ENCODE measurements at places on chromosomes 11 and 22. TPM values are rescaled to one million over a fixed set of nuclear protein-coding genes. Genes with fewer than 3 reads are reported as not detected.

- peak; percentile 54 for DNase-seq
These were observed 5.9 kb downstream of the TAB1 start for GRCh38 chr22:39405346-39406085.

KDM4E gene
- not detected for polyA plus RNA-seq

PLAAT2 gene
- not detected for polyA plus RNA-seq

GRCh38 chr11:118321386-118322082 is 17.0 kb downstream of the CD3E start:
- DNase-seq, result no peak

CLCF1 gene
- 6.5 TPM for polyA plus RNA-seq
